ENCODE measurements at places on chromosomes 4 and X.

DNA sequence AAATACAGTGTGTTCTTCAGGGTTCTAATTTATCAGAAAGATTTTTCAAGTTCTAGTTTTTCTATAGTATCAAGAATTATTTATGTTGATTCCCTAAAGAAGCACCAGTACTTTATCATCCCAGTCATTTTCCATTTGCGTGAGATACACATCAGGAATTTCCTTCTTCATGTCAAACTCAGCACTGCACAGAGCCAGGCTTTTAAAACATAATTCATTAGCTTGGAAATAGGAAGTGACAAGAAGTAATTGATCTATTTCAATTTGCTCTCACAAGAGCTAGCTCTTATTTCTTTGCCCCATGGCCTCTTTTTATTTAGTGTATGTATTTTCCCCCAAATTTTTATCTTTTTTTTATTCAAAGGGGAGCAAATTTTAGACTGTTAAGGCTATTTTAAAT, 13.0 kb upstream of the SLC10A4 start:
- no peak for DNase-seq

- peak; percentile 72 for DNase-seq
Observed at GRCh38 chr4:54543088-54543795, 114.5 kb upstream of the KIT start.

DNA sequence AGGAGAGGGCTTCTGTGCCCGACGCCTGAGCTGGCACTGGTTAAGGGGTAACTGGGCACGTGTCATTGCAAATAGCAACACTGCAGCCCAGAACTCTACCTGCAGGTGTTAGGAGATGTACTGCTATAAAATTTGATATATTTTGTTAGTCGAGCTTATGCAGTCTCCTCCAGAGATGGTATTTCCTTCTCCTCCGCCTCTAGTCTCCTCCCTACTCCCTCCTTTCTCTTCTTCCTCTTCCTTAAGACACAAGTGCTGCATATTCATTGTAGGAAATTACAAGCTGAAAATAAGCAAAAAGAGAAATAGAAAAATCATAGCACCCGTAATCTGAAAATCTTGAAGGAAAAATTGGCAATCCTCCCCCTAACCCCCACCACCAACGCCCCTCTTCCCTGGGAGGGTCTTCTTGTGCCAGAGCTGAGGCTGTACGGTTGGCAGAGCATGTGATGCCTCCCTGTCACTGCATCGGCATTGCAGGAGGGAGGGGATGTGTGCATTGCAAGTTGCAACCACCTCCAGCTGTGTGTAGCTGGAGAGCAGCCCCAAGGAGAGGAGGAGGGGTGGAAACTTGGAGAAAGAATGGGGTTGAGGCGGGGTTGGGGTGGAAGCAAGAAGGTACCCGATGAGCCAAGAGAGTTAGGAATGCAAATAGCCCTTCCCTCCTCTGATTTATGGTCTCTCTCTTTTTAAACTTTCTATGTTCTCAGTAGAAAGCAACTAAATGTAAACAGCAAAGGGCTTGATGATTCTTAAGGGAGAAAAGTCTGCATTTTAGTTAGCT, 48.3 kb upstream of the MND1 start:
- DNase-seq: peak; percentile 54

DNA sequence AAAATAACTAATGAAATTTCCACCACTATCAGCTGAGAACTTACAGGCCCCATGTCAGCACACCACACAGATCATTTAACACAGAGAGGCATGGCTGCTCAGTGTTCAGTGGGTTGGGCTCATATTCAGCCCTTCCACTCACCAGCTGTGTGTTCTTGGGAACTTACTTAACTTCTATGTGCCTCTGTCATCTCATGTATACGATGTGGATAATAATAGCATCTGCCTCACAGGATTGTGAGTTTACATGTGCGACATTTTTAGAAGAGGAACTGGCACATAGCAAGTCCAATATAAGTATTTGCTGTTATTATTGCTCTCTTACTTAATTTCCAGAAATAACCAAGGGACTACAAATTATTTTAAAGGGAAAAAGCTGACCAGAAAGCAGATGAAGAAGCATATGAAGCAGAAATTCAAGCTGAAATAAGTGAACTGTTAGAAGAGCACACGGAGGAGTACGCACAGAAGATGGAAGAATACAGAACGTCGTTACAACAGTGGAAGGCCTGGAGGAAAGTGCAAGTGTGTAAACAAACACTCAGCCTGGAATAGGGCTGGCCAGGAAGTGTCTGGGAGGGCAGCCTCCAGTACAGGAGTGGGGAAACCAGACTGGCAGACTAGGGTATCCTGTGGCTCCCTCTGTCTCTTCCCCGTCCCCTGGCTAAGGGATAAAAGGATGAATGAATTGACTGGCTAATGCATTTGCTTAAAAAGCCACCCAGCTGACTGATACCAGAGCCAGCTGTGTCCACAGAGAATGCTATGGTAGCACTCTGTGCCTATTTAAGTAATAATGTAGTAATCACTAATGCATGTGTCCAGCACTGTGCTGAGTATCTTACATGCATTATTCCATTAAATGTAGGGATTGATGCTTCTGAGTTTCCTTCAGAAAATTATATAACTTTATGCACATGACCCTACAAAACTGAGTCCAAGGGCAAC, 67.1 kb downstream of the CC2D2A start:
- DNase-seq: no peak

GRCh38 chr4:187251896-187252295, 528.2 kb upstream of the FAT1 start:
- no peak for DNase-seq
